ENCODE measurements at places on chromosomes 7 and 10.

GRCh38 chr10:11295492-11295891 is 277.8 kb downstream of the CELF2 start:
- no peak for DNase-seq

- DNase-seq = peak; percentile 21
These were observed 404.3 kb upstream of the LRRTM3 start for GRCh38 chr10:66521506-66521905.

DNA sequence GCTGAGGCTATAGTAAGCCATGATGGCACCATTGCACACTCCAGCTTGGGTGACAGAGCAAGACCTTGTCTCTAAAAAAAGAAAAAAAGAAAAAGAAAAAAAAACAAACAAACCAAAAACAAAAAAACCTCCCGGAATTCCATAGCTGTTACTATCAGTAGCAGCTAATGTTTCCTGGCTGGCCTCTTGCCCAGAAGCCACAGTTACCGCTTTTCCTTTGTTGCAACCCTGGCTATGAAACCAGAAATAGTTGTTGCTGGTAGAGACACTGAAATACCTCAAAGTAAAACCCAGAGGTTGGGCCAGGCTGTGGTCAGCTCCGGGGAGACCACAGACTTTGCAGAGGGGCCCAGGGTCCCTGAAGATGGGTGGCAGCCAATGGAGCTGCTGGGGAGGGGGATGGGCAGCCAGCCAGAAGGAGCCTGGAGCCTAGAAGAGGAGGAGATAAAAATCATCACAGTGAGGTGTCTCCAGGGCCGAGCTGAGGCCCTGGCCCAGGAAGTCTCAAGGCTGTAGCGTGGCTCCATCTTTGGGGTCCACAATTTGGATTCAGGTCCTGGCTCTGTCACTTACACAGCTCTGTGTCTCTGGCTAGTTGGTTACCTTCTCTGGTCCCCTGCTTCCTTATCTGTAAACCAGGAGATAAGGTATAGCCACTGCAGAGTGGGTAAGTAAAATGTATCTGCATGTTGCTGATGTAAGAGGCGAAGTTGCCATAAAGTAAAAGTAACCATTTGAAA is 3.4 kb upstream of the CHST12 start:
- DNase-seq = peak; percentile 77

DNA sequence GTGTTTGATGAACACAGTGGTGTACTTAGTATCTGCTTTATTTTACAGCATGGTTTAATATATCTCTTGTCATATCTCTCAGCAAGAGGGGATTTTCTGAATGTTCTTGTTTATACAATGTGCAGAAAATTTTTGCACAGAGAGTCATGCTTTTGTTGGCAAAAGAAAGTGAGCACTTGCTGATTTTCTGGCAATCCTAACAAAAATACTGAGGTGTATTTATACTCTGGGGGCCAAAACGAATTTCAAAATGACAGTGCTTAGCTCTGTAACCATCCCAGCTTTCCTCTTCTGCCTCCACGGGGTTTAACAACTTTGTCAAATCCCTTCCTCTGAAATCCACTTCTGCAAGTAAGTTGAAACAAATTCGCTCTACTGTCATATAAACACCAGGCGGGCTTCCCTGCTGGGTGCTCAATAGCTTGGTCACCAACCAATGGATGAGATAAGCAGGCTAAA is 169.2 kb downstream of the NOC3L start:
- peak; percentile 88 for DNase-seq

- no peak for DNase-seq
These were observed 50.6 kb upstream of the PDGFA start for GRCh38 chr7:569996-570800.

DNA sequence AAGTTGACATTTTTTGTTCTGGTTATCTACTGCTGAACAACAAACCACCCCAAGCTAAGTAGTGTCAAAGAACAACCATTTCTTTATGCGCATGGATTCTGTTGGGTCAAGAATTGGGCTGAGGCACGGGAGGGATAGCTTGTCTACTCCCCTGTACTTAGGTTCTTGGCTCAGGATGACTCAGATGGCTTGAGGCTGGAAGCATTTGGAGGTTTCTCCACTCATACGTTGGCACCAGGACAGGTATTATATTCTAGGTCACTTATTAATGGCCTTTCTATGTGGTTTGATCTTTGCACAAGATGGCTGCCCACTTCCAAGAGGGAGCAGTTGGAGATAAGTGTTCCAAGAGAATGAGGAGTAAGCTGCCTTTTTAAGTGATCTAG is 11.8 kb upstream of the TFAM start:
- DNase-seq = no peak

DNA sequence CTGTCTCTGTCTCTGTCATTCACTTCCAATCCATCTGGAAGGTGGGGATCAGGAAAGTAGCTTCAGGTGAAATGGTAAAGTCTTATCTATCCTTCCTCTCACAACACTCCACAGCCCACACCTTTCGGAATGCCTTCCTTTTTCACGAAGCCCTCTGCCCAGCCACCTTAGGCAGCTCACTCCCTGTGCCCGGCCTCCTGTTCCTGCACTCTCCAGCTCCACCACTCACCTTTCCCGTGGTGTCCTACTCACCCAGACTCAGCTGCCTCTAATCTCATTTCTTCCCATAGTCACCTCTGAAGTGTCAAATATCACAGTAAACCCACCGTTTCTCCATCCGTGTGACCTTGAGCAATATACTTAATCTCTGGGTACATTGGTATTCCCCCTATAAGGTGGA is 100.9 kb upstream of the C7orf33 start:
- no peak for DNase-seq

- DNase-seq = no peak
These were observed 150.0 kb upstream of the PRR15 start for GRCh38 chr7:29413626-29414136.

DNA sequence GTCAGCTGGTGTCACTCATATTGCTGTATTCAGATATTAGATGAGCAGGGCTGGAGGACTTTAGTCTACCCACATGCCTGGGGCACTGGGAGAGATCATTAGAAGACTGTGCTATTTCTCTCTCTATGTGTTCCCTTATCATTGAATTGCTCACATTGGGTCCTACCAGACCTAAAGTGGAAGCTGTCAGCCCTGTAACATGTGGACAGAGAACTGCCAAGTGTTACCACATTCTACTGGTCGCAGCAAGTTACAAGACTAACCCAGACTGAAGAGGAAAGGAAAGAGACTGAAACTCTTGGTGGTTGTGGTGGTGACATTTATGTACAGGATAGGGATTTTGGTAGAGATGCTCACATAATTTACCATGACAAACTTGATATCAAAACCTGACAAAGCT is 627.1 kb upstream of the FZD8 start:
- DNase-seq = no peak

DNA sequence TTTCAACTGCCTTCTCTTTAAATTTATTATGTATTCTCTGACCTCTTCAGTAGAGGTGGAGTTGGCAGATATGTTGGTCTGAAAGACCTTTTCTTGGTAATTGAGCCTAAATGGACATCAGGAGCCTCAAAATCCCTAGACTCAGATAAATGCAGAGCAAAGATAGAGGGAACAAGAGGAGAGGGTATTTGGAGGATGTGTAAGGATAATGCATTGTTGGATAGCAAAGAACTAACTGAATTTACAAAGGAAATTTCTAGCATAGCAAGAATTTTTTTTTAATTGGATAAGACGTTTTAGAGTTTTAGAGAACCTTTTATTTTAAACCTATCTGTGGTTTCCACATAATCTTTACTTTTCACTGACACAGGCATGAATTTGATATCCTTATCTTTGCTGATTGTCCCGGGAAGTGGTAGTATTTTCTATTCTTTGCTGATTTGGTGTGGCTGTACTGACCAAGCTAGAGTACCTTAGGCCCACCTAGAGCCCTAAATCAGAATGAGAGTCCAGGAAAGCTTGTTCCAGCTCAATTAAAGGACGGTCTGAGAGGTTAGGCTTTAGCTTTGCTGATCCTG is 91.3 kb downstream of the NRF1 start:
- DNase-seq = no peak

DNA sequence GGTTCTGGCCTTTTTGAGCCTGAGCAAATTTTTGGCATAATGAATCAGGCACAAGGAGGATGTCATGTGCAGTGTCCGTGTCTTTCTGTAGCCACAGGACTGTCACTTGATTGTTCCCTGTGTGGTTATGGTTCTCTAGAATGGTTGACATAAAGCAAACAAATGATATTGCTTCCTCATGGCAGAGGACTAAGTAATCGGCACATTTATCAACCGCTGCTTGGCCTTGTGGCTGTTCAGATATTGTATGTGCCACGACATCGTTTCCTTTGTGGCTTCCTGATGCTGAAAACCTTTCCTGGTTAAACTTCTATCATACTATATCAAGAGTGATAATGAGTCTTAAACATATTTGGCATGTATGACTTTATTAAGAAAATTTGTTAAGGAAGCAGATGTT is 598.8 kb downstream of the SUGCT start:
- no peak for DNase-seq

GRCh38 chr10:124715439-124715838 is 28.7 kb downstream of the FAM53B start:
- no peak for DNase-seq

GRCh38 chr7:105910172-105910571 is 33.8 kb upstream of the ATXN7L1 start:
- no peak for DNase-seq

DNA sequence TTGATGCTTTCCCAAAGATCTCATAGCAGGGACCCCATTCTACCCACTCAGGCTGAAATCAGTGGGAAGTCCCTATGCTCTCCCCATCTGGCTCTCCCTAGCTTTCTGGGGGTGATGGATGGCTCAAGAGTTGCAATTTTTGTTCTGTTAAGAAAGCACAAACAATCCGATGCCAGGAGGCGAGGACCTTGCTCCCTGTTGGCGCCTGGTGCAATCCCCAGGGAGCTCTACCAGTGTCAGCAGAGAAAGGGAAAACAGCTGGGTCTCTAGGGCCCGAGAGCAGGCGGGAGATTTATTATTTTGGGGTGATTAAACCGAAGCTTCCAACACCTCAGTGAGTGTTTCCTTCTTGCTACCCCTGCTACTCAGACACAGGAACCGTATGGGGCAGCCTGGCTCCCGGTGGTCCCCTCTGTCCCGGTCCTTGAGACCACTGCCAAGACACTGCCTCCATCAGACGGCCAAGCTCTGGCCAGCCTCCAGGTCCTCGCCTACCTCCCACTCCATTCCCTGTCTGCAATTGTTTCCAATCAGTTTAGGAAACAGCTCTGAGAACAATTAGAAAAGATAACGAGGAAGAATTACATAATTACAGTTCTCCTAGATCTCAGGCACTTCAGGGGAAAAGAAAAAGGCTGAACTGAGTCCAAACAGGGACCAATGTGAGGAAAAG is 147.9 kb downstream of the PLXNA4 start:
- DNase-seq = no peak

DNA sequence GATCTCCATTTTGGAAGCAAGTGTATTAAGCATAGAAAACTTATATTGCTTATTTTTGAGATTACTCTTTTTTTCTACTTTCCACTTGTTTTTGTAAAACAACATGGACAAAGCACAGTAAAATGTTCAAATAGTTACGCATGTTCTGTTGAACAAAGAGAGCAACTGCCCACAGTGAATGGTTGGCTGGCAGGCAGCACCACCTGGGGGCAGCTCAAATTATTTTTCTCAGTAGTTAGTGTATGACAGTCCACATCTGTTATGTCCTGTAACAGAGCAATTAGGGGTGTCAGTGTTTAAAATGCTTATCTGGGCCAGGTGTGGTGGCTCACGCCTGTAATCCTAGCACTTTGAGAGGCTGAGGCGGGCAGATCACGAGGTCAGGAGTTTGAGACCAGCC is 46.1 kb upstream of the CACUL1 start:
- no peak for DNase-seq

- DNase-seq = no peak
These were observed 43.0 kb upstream of the NMT2 start for GRCh38 chr10:15211464-15211979.

DNA sequence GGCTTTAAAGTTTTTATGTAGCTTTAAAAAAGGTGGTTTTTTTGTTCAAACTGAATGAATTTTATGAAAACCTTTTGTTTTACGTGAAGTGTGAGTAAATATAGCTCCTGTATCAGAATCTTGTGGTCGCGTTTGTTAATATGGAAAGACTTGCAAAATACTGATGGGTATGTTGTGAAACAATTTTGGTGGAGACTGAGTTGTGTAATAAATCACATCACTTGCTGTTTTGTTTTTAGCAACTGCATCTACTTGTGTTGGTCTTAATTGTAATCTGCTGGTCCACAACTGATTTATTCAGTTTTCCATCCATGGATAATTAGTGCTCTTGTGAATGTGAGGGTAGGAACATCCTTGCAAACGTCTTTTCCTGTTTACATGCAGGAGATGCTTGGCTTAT is 10.5 kb downstream of the PLXDC2 start:
- DNase-seq = no peak

DNA sequence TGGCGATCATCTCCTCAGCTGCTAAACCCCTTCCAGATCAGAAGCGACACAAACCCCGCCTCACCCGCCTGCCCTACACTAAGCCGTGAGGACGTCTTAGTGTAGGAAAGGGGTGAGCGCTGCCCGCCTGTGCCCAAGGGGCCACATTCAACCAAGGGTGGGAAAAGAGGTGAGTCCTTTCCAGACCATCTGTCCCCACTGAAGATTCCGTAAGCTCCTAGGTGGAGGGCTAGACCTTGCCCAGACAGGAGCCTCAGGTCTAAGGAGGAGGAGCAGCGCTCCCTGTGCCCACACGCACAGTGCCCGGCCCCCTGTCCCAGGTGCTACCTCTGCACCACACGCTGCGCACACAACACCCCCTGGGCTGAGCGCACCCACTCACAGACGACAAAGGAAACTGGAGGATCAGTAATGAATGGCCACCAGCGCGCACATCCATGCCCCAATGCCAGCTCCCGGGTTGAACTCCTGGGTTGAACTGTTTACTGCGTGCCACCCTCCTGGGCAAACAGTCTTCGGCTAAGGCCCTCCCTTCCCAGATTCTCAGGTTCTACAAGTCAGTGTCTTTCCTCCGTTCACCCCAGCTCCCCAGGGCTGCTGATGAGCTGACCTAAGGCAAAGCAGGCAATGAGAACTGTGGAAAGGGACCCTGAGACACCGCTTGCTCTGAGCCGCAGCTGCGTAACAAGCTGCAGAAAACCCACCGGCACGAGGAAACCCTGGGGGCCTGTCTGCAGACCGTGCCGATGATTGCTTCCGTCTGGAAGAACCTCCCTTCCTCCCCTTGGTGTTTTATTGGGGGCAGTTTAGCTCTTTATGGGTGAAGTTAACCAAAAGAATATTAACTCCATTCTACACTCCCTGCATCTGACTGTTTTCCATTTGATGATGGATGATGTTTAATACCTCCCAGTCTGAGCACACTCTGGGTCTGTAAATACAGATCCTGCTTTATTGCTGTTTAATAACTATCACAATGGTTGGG is 185.9 kb downstream of the MAD1L1 start:
- no peak for DNase-seq

- no peak for DNase-seq
These were observed 32.1 kb upstream of the EZH2 start for GRCh38 chr7:148916186-148916585.

- no peak for DNase-seq
These were observed 250.0 kb downstream of the BMPER start for GRCh38 chr7:34155220-34155908.

GRCh38 chr7:3670898-3671297 is 369.8 kb downstream of the SDK1 start:
- DNase-seq = no peak

GRCh38 chr10:11586170-11586569 is 25.3 kb downstream of the USP6NL start:
- DNase-seq = no peak

Data from smooth muscle cell of the brain vasculature (primary cell).